Hepatocyte (in vitro differentiated cells): ENCODE measurements at places on chromosomes 5 and 9.

GRCh38 chr5:176788091-176788490 lies 22.3 kb upstream of the UNC5A start:
- DNase-seq: no peak

DNA sequence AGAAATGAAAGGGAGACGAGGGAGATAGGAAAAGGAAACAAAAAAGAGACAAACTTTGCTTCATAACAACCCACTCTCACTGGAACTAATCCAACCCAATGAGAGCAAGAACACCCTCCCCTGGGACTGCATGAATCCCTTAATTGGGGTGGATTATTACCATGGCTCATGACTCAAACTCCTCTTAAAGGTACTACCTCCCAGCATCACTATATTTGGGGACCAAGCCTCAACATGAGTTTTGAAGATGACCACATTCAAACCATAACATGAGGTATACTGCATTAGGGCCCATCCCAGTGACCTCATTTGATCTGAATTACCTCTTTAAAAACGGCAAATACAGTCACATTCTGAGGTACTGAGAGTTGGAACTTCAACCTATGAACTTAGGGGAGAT lies 8.0 kb downstream of the MTAP start:
- DNase-seq: no peak

GRCh38 chr5:174235221-174236011 lies 189.9 kb downstream of the NSG2 start:
- no peak for DNase-seq

- DNase-seq: no peak
Measured at GRCh38 chr5:23494558-23494957, 12.9 kb upstream of the PRDM9 start.

GRCh38 chr9:85142968-85143367 lies 473.4 kb downstream of the NTRK2 start:
- no peak for DNase-seq

- DNase-seq: peak; percentile 23
Measured at GRCh38 chr9:131500939-131501541, 1.7 kb upstream of the POMT1 start.

GRCh38 chr9:77392328-77392727 lies 215.0 kb downstream of the VPS13A start:
- peak; percentile 37 for DNase-seq

- DNase-seq: no peak
Measured at GRCh38 chr5:96590796-96591195, 71.4 kb upstream of the CAST start.
